HS-5 (cell line): ENCODE measurements at places on chromosomes 13 and 19.

DNA sequence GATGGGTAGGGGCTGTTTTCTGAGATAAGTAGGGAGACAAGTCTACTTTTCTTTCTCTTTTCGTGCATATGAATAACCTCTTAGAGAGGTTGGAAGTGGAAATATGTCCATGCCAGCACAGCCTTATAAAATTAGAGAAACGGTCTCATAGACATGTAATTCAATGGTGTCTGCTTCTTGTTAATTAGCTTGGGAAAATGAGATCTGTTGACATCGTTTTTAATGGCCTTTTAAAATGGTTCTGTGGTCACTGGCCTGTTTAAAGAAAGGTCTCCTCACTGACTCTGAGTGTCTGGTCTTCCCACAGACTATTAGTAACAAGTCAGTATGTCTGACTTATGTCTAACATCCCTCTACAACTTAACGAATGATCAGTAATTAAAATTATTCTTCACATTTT lies 487.1 kb downstream of the SLITRK6 start:
- no peak for DNase-seq

DNA sequence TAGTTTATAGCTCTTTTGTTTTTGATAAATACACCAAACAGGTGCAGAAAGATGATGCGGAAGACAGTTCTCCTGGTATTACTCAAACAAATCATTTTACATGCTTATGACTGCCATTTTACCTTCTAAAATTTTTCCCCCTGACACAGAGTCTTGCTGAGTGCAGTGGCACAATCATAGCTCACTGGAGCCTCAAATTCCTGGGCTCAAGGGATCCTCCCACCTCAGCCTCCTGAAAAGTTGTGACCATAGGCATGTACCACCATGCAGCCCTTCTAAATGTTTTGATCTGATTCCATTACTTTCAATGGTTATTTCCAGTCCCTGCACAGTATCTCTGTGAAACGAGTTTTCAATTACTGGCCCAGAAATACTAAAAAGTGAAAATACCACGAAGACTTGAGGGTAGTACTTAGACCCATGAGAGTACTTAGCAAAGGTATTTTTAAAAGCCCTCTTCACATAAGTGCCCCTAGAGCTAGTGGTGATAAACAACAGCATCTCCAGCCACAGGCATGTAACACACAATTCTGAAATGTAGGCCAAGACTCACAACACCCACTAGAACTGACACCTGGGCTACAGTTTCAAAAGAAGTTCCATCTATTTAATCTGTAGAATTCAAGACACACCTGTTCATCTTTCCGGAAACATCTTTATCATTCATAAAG lies 11.3 kb downstream of the HSPH1 start:
- DNase-seq: no peak

GRCh38 chr13:106234636-106235035 lies 300.8 kb downstream of the EFNB2 start:
- no peak for DNase-seq

GRCh38 chr13:102286326-102286725 lies 115.5 kb downstream of the FGF14 start:
- peak; percentile 73 for DNase-seq

GRCh38 chr19:51676566-51677083 lies 16.5 kb upstream of the SPACA6 start:
- no peak for DNase-seq

GRCh38 chr19:45142726-45143110 lies 18.1 kb downstream of the NKPD1 start:
- no peak for DNase-seq

- DNase-seq: no peak
Observed at GRCh38 chr13:98280176-98280510, 103.1 kb upstream of the RNF113B start.

GRCh38 chr13:46561691-46562090 lies 8.7 kb downstream of the LRCH1 start:
- no peak for DNase-seq

DNA sequence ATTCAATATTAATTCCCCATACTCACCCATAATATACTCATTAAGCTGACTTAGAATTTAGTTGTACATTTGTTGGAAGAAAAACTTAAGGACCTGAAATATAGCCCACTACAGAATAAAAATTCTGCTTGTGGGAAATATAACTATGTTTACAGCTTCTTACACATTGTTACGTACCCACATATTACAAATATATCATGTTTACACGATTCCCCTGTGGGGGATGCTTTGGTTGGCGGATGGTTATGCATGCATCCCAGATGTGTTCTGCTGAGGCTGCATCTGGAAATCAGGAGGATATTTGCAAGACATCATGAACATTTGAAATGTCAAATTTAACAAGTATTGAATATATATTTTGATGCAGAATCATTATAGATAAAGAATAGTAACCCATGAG lies 79.5 kb upstream of the KL start:
- no peak for DNase-seq

DNA sequence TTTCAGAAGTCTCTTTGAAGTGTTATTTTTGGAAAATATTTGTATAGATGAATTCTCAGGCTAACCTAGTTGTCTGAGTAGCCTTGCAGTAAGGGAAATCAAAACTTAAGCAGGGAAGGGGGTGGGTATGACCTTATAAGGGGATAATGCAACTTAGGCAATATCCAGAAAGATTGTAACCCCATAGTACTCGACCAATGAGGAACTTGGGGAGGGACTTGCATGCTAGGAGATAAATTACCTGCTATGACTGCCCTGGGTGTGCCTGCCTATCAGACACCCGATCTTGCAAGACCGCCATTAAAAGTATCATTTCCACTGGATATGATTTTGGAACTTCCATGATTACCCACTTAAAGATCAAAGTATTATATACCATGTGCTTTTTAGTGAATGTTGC lies 23.0 kb upstream of the RFXAP start:
- no peak for DNase-seq

DNA sequence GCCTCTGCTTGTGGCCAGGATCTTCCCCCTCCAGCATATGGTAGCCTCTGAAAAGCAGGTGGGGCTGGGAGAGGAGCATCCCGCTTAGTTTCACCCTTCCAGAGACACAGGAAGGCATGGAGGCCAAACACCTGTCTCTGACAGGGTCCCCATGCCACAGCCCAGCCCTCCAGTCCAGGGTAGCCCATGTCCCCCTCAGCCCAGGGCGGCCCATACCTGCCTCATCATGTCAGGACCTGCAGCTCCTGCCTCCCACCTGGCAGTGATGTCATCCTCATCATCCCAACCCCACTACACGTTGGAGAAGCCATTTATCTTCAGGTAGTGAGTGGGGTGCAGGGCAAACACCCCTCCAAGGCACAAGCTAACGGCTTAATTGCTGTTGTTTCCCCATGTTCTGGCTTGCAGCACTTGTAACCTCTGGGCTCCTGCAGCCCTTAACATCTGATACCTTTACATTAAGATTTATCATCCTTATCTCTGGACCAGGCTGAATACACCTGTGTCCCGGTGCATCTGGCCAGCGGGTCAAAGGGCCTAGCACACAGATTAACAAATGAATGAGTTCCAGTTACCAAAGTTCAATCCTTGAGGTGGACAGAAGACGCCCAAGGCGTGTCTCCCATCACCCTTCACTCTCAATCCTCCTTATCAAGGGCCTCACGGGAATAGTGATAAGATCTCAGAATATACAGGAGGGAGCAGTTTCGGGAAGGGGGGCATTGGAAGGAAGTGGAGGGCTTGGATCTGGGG lies 22.2 kb downstream of the ZNF175 start:
- no peak for DNase-seq

DNA sequence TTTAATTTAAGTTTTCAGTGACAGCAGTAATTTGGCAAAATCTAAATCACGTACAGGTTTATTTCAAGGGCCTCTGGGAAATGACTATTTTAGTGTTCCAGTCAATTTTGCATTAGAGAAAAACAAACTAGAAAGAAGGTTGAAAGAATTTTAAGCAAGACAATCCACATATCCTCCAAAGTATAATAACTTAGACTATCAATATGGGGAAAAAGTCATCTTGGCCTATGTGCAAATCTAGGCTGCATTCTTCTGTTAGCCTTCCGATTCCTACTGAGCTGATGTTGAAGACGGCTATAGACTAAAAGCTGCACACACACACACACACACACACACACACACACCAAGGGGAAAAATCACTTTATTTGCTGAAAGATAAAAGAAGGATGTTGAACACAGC lies 81.3 kb downstream of the SLITRK6 start:
- DNase-seq: no peak

DNA sequence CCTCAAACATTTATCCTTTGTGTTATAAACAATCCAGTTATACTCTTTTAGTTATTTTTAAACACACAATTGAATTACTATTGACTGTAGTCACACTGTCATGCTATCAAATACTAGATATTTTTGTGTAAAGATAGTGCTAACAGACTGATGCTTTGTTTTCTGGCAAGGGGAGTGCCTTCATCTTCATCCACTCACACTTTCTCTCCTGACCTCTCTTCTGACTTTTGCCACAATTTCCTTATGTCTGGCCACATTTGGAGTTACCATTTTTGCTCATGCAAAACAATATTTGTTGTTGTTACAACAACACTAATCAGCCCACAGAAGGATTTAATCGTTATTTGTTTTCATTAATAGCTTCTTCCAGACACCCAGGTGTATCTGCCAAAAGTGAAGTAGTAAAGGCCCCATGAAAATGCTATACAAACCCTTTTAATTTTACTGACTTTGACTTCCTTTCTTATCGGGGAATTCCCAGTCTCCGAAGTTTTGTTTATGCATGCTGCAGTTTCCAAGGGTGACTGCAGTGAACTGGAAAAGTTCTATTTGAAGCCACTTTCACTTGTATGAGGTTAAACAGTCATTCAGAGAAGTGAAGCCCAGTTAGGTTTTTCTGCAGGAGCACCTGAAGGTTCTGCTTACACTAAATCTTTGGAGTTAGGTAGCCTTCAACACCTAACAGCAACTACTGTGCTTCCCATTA lies 66.1 kb upstream of the FRY start:
- DNase-seq: no peak

DNA sequence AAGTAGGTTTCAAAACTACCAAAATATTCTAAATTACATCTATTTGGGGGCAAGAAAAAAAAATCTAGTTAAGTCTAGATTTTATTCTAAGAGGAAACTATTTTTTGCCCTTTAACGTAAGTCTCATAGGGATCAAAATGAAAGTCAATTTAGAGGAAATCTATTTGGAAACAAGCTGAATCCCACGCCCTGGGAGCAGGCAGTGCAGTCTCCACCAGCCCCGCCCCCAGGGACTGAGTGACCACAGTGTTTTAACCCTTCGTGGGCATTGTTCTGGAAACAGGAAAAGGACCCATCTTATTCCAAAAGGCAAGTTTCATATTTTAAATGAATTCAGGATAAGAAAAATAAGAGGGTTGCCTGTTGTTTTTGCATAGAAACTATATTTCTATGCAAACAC lies 209.7 kb downstream of the SPRY2 start:
- no peak for DNase-seq

GRCh38 chr13:43983373-43983772 lies 103.7 kb downstream of the LACC1 start:
- DNase-seq: no peak

DNA sequence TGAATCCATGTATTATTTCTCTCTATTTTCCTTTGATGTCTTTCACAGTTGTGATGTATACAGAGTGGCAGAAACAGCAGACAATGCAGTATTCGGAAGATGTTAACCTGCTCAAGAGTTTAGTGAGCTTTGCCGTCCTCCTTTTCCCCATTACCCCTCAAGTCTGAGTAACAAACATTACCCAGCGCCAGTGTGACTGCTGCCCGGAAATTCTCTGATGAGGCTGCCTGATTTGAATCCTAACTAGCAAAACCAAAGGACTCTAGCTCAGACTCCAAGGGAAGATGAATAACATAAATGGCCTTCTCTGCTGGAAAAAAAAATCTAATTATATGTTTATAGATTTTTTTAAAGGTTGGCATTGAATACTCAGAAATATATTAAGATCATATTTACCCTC lies 247.3 kb upstream of the SOX21 start:
- DNase-seq: no peak

- no peak for DNase-seq
Observed at GRCh38 chr13:29498426-29499040, 97.0 kb downstream of the SLC7A1 start.

GRCh38 chr19:941292-942132 lies 15.7 kb downstream of the ARID3A start:
- DNase-seq: no peak
